Umbilical cord (tissue), 2 donors: ENCODE measurements at places on chromosomes 16 and 17. TPM values are rescaled to one million over a fixed set of nuclear protein-coding genes. Genes with fewer than 3 reads are reported as not detected.

CSNK1D gene
- 50.3 TPM for total RNA-seq

DNA sequence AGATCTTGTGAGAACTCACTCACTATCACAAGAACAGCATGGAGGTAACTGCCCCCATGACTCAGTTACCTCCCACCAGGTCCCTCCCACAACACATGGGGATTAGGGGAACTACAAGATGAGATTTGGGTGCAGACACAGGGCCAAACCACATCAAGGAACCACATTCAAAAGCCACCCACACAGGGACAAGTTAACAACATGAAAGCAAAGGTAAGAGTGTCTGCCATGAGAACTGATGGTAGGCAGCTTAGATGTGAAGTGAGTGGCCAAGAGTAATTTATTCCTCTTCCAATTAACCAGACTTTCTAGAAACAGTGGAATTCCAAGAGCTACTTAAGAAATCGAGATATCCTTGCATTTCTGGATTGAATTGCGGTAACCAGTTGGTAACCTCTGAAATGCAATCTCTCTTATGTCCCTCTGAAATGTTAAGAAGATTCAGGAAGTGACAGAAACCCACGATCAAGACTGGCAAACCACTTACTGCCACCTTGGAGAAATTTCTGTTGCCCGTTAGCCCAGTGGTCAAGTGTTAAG, 167.4 kb upstream of the CACNG5 start:
- DNase-seq, result no peak

GRCh38 chr16:8377864-8378263, 212.4 kb downstream of the TMEM114 start:
- DNase-seq, result no peak

DNA sequence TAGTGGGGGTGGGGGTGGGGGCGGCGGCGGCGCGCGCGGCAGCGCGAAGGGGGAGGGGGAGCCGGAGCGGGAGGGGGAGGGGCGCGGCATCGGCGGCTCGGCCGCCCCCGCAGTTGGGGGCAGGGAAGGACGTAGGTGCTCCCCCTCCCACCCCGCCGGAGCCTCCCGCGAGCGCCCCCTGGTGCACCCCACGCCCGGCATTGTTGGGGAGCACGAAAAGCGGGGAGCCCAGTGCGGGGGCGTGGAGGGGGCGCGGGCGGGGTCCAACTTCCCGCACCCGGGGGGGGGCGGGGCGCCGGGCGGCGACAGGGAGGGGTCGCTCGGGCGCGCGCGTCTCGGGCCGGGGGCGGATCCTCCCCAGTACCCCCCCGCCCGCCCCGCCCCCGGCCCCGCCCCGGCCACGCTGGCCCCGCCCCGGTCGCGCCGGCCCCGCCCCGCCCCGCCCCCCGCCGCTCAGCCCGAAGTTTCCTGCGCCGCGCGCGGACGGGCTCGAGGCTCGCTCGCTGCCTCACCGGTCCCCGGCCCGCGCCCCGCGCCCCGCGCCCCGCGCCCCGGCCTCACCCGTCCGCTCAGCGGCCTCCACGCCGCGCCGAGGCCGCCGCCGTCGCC, at the start of gene CACNA1H:
Gene CACNA1H, plus strand, starts transcription at position 456 of the 609 bp plus-strand sequence. CDS start 632 bp downstream, outside the sequence.
- no peak for DNase-seq

- DNase-seq, result no peak
These were observed 55.4 kb downstream of the JPH3 start for GRCh38 chr16:87657621-87658192.
